NCI-H2029 (cell line): ENCODE measurements at places on chromosomes 11 and 22.

DNA sequence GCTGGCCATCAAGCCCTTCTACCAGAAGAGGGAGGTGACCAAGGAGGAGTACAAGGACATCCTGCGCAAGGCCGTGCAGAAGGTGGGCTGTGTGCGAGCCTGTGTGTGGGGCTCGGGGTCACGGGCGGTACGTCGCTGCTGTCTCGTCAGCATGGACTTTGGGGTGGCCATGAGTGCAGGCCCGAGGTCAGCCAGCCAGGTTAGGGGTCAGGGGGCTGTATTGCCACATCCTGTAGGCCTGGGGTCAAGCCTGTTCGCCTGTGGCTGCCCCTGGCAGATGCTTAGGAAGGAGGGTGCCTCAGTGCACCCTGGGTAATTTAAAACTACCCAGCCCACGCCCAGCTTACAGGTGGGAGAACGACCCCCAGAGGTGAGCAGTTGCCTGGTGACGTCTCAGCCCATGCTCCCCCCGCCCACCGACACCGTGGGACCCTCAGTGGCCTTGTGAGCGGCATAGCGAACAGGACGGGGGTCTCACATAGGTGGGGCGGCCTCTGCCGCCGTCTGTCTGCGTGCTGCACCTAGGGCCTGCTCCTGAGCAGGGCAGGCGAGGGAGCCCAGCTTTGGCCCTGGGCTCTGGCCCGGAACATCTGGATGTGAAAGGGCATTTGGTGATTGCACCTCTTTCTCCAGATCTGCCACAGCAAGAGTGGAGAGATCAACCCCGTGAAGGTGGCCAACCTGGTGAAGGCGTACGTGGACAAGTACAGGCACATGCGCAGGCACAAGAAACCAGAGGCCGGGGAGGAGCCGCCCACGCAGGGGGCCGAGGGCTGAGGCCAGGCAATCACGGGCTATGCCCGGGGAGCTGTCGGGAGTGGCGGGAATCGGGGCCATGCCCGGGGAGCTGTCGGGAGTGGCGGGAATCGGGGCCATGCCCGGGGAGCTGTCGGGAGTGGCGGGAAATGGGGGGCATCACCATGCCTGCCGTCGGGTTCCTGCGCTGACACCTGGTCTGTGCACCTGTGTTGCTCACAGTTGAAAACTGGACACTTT is 4.5 kb downstream of the IRF7 start:
- no peak for DNase-seq

DNA sequence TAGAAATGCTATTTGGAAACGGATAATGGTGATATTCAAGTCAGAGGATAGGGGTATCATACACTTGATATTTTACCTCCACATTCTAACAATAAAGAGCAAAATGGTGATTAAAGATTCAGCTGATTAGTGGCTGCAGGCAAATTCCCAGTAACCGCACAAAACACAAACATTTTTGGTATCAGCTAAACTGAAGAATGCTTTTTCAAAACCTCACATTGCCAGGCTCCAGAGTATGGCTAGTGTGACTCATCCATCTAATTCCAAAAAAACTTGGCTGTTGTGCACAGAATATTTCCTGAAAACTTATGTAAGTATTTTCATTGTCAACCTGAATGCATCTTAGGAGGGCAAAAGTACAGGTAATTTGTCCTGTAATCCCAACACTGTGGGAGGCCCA is 10.9 kb downstream of the SRPRA start:
- no peak for DNase-seq

DNA sequence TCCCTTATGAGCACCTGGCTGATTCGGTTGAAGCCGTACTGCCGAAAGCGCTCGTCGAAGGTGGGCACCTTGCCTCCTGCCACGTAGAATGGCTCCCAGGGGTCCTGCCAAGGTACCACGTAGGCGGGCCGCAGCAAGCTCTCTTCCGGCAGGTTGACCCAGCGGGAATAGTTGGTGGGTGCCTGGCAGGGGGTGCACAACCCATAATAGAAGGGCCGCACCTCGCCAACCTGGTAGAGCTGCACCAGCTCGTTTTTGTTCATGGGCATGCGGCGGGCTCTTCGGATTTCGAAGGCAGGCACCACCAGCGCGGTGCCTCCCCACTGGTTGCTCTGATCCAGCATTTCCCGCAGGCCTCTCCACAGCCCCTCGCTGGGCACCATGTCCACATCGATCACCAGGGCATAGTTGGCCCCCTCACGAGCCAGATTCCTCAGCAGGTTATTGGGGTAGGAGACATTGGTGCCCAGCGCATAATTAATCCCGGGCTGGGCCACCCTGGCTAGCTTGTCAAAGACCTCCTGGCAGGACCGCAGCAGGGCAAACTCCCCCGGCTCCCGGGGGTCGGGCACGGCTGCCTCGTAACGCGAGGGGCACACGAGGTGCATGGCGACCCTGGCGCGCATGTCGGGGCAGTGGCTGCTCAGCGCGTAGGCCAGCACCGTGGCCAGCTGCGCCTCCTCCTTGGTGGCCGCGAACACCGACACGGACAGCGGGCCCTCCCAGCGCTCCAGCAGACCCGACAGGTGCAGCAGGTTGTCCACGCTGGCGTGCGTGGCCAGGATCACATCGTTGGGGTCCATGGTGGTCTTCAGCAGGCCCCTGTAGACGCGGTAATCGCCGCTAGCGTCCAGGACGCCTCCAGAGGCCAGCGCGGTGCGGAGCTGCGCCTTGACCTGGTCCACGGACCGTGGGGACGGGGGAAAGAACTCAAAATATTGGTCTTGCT is 679 bp downstream of the B4GAT1 start:
- no peak for DNase-seq

GRCh38 chr11:130118165-130118564 is 41.4 kb upstream of the ST14 start:
- DNase-seq, result no peak

- no peak for DNase-seq
These were observed 330.8 kb upstream of the DDI1 start for GRCh38 chr11:103705642-103706041.
